ENCODE measurements at places on chromosomes 7 and 10. TPM values are rescaled to one million over a fixed set of nuclear protein-coding genes. Genes with fewer than 3 reads are reported as not detected.

Gene FKBP6
- total RNA-seq: not detected

Gene ABCB4
- 0.18 TPM for total RNA-seq

Gene TUBGCP2
- total RNA-seq: 92.2 TPM

GRCh38 chr7:34453150-34453549 lies 204.9 kb upstream of the NPSR1 start:
- DNase-seq: no peak

DNA sequence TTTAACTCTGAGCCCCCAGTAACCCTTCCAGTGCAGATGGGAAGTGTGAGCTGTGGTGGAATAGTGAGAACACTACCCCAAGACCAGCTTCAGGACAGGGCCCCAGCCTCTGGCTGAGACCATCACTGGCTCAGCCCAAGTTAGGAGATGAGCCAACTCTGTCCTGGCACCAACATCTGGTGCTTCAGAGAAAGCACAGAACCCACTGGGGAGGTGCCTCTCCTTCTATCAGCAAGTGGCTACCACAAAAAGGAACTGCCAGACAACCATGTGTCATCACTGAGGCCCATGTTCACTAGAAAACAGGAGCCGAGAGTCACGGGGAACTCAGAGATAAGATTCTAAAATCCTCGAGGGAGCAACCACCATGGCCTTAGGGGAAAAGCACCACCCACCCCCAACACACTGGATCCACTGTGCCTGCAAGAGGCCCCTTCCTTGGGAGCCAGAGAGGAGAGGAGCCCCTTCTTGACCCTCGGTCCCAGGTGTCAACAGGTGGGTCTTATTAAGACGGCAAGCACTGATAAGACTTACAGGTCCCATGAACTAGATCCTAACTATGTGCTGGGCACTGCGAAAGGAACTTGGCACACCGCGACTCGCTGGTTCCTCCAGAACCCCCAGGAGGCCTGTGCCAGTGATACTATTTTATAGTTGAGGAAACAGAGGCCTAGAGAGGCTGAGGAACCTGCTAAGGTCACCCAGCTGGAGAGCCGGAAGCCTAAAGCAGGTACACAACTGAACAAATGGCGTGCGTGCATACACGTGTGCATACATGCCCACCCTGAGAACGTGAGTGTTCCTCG lies 102.7 kb downstream of the FAM53B start:
- DNase-seq: no peak
